ENCODE measurements at places on chromosomes 5 and 9. TPM values are rescaled to one million over a fixed set of nuclear protein-coding genes. Genes with fewer than 3 reads are reported as not detected.

WNT8A gene
- not detected for total RNA-seq

ADAMTS2 gene
- total RNA-seq = 43.3 TPM

SLC35A4 gene
- total RNA-seq = 47.3 TPM

PLPP6 gene
- total RNA-seq = 11.7 TPM

POU5F2 gene
- 1.4 TPM for total RNA-seq

LRRC14B gene
- not detected for total RNA-seq

GADD45G gene
- total RNA-seq = 51.4 TPM

PCDHGA8 gene
- total RNA-seq = 1.2 TPM

NPR3 gene
- 0.11 TPM for total RNA-seq

PRXL2C gene
- total RNA-seq = 12.5 TPM

NUP155 gene
- 35.4 TPM for total RNA-seq

SH3GL2 gene
- total RNA-seq = not detected

FGF18 gene
- 4.4 TPM for total RNA-seq

SV2C gene
- not detected for total RNA-seq

NUTM2G gene
- total RNA-seq = not detected

TTC16 gene
- total RNA-seq = not detected

MED22 gene
- 16.7 TPM for total RNA-seq

GOLM1 gene
- 67.1 TPM for total RNA-seq

Data from placental epithelial cell (primary cell).